ENCODE measurements at places on chromosomes 7 and 10. TPM values are rescaled to one million over a fixed set of nuclear protein-coding genes. Genes with fewer than 3 reads are reported as not detected.

ALOX5 gene
- 7.7 TPM for polyA plus RNA-seq

GPR26 gene
- 0.11 TPM for polyA plus RNA-seq

GRCh38 chr10:114537736-114538135 lies 120.3 kb downstream of the ABLIM1 start:
- no peak for DNase-seq

- DNase-seq, result no peak
These were observed 131.3 kb upstream of the ZEB1 start for GRCh38 chr10:31187607-31188210.

DNA sequence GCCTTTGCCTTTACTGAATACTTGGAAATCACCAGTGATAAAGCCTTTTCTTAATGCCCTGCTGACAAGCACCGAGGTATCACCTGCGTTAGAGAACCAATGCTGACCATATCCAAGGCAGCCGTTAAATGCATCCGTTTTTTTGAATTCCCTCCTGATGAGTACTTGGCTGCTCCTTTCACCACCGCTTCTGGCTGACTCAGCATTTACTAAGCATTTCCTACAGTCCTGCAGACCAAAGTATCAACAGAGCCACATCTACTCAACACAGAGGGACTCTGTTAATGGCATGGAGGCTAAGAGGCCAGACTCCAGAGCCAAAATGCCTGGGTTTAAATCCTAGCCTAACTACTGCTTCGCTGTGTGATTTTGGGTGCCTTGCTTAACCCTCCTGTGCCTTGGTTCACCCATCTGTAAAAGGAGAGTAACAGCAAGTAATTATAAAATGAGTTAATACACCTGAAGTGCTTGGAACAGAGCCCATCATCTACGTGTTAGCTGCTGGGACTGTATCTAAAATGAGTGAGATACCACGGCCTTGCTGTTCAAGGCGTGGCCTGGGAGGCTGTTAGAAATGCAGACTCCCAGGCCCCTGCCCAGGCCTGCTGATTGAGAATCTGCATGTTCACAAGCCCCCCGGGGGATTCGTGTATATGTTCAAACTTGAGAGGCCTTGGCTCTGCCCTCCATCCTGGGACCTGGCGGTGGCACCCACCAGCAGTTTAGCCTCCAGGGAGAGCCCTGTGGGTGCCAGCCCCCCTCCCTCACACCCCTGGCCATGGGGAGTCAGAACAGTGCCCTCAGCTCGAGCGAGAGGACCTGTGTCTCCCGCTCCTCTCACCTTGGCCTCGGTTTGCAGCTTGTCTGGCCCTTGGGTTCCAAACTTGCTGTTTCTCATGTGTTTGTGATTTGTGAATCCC lies 30.8 kb upstream of the EFCAB10 start:
- no peak for DNase-seq

DNA sequence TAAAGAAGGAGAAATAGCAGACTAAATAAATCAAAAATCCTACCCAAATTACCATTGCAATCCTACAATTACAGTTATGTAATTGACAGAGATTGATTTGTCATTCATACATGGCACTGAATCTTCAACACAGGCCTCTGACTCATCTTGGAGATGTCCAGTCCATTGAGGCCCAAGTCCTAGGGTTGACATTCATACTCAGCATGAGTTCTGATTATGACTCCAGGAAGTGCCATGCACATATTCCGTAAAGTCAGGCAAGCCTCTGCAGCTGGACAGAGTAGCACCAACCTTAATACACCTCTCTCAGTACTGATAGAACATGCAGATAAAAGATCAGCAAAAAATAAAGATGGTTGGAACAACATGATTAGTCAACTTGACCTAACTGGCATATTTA lies 353.7 kb upstream of the NFE2L3 start:
- no peak for DNase-seq

GRCh38 chr7:2530071-2530987 lies 10.8 kb downstream of the LFNG start:
- no peak for DNase-seq

DNA sequence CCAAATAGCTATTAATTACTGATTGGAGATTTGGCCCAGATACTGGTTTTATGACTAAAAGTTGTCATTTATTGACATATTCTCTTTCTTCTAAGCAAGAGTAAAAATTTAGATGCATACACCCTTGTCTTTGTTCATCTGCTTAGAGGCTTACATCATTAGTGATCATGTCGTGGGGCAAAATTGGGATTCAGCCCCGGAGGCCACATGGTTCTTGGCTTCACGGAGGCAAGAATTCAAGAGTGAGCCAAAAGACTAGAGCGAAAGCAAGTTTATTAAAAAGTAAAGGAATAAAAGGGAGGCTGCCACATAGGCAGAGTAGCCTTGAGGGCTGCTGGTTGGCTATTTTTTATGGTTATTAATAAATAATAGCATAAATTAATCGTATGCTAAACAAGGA lies 41.1 kb downstream of the MINPP1 start:
- no peak for DNase-seq
